ENCODE measurements at places on chromosomes 6 and 20. TPM values are rescaled to one million over a fixed set of nuclear protein-coding genes. Genes with fewer than 3 reads are reported as not detected.

GRCh38 chr6:166687070-166687878 lies 60.2 kb upstream of the RPS6KA2 start:
- no peak for DNase-seq

- no peak for DNase-seq
Observed at GRCh38 chr20:62550087-62550632, 74.4 kb upstream of the GATA5 start.

GRCh38 chr20:16674243-16674642 lies 55.6 kb upstream of the SNRPB2 start:
- no peak for DNase-seq

The SNAP25 gene
- total RNA-seq, result 4.4 TPM

DNA sequence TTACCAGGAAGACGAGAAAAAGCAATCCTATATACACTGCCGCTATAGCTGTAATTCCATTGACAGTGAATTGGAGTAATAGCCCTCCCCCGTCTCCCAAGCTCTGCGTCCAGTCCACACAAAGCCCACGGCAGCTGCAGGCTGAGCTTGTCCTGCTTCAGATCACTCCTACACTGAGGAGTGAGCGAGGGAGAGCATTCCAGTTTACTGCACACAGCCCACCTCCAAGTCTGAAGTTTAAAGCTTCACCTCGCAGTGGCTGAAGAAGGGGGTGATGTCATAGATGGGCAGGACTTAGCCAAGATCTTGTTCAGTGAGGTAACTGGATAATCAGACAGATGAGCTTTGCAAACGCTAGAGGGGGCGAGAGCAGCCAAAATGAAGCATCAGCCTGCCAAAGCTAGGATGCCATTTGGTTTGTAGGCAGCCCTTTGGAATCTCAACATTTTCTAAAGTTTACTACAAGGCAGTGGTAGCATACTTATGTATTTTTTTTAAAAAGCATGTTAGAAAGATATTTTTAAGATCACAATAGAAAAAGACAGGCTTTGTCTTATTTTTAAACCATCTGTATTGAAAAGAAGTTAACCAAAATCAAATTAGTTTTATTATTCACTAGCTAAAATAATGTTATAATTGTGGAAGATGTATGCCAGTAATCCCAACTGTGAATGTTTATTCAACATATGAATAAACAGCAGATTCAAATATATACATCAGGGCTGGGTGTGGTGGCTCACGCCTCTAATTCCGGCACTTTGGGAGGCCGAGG lies at the start of gene FLRT3:
Gene FLRT3, minus strand, starts transcription at position 213 of the 772 bp plus-strand sequence. CDS start 10,106 bp downstream, outside the sequence.
- peak; percentile 95 for DNase-seq

Data from endothelial cell of umbilical vein (primary cell).